ENCODE measurements at places on chromosomes 7 and 10.

DNA sequence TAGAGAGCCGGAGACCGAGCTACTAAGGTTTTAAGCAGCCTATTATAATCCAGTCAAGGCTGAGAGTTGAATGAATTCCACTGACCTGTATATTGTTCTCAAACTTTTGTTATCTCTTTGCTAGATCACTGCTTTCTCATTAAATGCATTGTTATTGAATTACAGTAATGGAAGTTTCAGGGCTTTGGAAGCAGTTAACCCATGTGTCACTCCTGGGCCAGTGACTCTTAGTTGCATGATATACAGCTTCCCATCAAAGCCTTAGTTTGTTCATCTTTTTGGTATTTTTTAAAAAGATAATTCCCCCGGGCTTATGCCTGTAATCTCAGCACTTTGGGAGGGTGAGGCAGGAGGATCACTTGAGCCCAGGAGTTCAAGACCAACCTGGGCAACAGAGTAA, 55.4 kb upstream of the KIAA1217 start:
- no peak for DNase-seq

DNA sequence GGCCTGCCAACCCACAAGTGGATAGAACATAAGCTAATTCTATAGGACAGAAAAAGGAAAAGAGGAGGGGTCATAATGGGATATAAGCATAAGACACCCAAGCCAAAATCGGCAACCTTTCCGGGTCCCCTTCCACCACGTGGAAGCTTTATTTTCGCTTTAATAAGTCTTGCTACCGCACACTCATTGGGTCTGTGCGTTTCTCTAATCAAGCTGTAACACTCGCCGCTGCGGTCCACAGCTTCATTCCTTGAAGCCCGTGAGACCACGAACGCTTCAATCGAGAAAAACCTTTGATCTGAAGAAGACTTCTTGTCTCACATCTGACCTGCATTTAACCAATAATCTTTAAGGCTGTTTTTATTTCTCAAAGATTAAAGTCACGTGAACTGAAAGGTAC, 35.8 kb upstream of the HECW1 start:
- DNase-seq: no peak

DNA sequence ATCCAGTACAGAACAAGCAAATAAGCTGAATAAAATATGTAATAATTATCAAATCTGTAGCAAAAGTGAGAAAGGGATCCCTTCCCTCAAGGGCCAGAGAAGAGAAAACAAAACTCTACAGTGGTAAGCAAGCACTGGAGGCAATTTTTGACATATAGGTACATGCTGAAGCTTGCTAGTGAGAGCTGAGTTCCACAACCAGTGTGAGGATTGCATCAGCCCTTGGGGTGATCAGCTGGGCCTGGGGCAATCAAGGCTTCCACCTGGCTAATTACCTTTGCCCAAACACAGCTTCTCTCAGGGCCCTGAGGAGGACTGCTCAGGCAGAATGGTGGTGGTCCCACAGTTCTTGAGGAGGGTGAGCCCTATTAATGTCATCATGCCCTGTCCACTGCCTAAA, 134.4 kb upstream of the DLX6 start:
- DNase-seq: no peak

DNA sequence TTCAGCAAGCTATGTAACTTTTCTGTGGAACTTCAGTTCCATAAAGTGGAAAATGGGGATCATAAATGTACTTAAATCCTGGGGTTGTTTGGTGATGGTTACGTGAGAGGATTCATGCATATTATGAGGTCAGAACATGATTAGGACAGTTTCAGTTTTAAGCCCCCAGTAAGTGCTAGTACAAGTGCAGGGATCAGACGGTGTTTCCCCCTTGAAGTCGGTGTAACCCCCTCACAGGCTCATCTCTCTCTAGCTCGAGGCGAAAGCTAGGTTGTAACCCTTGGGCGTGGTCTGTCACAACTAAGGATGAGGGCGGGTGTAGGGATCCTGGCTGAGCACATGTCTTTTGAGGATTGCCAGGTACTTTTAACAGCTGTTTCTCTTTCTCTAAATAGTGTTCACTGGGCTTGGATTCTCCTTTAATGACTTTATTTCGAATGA, 84.7 kb downstream of the SPAG6 start:
- DNase-seq: no peak

DNA sequence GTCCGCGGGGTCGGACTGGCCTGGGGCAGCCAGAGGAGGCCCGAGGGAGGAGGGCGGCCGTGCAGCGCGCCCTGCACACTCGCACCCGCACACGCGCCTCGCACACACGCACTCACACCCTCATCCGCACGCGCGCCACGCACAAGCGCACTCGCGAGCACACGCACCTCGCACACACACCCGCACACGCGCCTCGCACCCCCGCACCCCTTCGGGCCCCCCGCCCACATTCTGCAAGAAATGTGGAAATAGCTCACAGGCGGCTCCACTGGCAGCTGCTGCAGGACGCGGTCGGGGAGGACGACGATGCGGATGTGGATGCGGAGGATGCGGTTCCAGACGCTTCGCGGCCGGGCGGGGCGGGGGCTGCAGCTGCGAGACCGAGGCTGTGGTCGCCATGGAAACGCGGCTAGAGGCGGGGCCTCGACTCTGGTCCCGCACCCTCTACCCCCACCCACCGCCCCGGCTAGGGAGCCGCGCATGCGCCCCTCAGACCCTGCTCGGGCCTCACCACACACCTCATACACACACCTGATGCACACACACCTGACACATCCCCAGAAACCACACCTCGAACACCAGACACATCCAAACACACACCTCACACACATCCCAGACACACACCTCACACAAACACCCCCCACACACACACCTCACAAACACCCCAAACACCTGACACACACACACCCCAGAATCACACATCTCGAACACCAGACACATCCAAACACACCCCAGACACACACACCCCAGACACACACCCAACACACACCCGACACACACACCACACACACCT, at the start of gene CALY:
Gene CALY, minus strand, starts transcription at position 320 of the 793 bp plus-strand sequence. CDS start 7,907 bp downstream, outside the sequence.
- peak; percentile 78 for DNase-seq

DNA sequence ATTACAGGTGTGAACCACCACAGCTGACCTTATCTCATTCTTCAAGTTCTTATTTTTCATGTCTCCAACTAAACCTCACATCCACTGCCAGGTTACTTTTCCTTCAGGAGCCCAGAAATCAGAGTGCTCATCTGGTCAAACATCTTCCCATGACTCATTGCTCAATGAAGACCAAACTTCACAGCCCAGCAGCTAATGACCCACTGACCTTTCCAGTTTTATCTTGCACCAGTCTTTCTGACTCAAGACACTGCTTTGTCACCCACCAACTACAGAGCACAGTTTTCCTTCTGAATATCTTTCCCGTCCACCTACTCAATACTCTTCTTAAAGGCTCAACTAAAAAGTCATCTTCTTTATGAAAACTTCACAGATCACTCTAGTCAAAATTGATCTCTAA, 245.1 kb downstream of the CHCHD3 start:
- no peak for DNase-seq

- no peak for DNase-seq
These were observed 7.2 kb upstream of the CHCHD1 start for GRCh38 chr10:73774637-73775036.

DNA sequence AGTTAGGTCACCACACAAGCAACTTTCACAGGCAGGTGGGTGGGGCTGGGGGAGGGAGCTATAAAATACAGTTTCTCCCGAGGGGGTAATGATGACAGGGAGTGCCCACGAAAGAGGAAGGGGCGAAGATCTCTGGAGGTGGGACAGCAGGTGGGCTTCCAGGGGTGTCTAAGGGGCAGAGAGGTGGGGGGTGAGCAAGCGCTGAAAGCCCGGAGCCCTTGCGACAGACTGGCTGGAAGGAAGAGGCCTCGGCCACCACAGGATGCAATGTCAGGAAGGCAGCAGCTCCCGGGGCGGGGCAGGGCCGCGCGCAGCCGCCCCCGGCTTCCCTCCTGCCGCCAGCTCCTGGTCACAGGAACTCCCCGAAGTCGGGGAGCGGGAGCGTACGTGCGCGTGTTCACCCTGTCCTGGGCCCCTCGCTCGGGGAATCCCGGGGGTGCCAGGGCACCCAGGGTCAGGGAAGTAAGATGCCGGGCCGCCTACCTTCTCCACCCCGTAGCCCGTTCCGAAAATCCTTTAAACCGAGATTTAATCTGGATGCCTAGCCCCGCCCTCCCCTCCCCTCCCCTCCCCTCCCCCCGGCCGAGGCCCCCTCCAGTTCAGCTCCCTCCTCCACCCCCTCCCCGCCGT, 105.2 kb upstream of the PPIF start:
- DNase-seq: peak; percentile 84

DNA sequence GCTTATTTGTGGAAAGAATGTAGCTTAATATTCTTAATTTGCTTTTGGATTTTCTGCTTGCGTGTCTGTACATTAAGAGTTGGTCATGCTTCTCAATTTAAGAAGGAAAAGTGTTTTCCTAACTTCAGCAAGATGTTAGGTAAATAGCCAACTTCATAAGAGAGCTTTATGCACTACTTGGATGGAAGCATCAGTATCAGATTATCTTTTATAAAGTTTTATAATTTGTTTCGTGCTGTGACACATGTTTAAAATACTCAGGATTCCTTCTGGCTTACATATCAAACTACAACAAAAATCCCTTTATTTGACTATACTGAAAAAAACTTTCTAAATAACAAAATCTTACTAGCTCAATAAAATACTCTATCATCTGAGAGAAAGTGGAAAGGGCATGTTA, 34.8 kb upstream of the AGR2 start:
- no peak for DNase-seq

GRCh38 chr10:11081408-11081807, 63.7 kb downstream of the CELF2 start:
- no peak for DNase-seq

GRCh38 chr10:114157912-114158311, 16.1 kb downstream of the CCDC186 start:
- DNase-seq: no peak

GRCh38 chr10:88456730-88457129, 126.4 kb downstream of the RNLS start:
- DNase-seq: no peak

- DNase-seq: peak; percentile 50
These were observed 56.4 kb downstream of the BBS9 start for GRCh38 chr7:33185786-33186185.

Measured in GM13977 (cell line).